ENCODE measurements at places on chromosomes 2 and 18. TPM values are rescaled to one million over a fixed set of nuclear protein-coding genes. Genes with fewer than 3 reads are reported as not detected.

The BOLL gene
- not detected for total RNA-seq

The SULT1C2 gene
- 0.71 TPM for total RNA-seq

The ANKRD62 gene
- not detected for total RNA-seq

The SNRPD1 gene
- total RNA-seq = 33.5 TPM

The COL5A2 gene
- 12.8 TPM for total RNA-seq

The RABL2A gene
- total RNA-seq = 5.5 TPM

The CCDC85A gene
- total RNA-seq = 0.80 TPM

Measured in G401 (cell line).